ENCODE measurements at places on chromosomes 7 and 10.

DNA sequence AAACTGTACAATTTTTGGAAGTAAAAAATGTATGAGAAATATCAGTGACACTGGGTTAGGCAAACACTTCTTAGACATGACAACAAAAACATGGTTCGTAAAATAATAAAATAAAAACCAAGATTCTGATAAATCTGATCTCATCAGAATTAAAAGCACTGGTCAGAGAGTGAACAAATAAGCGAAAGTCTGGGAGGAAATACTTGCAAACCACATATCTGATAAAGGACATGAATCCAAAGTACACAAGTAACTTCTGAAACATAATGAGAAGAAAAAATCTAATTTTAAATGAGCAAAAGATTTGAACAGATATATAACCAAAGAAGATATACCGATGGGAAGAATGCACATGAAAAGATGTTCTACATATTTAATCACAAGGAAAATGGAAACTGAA, 91.5 kb downstream of the RTKN2 start:
- peaks cover 48% of the 10 kb centered on the region for H3K36me3 ChIP-seq
- H3K4me3 ChIP-seq: no peak overlapping the region
- no peaks in the 10 kb centered on the region for H3K27me3 ChIP-seq
- DNase-seq: no peak
- no peak overlapping the region for H3K27ac ChIP-seq
- peaks cover 36% of the 10 kb centered on the region for H3K4me1 ChIP-seq

- H3K36me3 ChIP-seq: no peaks in the 10 kb centered on the region
- H3K4me3 ChIP-seq: no peak overlapping the region
- no peak overlapping the region for H3K27ac ChIP-seq
Measured at GRCh38 chr7:17009007-17009719, 127.4 kb upstream of the AGR3 start.

DNA sequence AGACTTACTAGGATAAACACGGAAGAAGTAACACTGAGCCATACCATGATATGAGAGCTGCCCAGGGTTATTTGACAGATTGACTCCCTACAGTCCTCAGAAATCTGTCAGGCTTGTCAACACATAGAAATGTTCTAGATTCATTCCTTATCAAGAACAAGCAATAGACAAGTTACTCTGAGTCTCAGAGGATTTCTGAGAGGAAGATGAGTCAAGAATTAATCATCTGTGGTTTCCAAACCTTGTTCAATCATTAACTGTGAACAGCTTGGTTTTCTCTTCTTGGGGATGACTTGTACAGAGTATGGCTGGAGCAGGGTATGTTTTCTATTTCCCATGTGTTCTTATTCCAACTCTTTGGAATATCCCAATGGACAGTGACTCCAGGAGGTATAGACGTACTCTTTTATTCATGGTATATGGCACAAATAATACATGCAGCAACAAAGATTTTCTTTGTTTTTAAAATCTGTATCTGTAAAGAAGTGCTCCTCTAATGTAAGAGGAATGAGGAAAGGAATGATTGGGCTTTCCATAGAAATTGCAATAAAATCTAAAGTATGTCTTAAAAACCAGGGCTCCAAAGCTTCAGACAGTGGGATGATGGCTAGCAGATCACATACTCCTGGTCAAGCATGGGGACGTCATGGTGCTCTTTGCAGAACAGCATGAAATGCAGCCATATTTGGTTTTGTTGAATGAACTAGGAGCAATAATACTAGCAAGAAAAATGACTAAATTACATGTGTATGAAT, 11.9 kb upstream of the SFR1 start:
- peaks cover 12% of the 10 kb centered on the region for H3K4me1 ChIP-seq
- no peaks in the 10 kb centered on the region for H3K27me3 ChIP-seq
- no peak overlapping the region for H3K27ac ChIP-seq
- no peaks in the 10 kb centered on the region for H3K36me3 ChIP-seq
- no peak overlapping the region for H3K4me3 ChIP-seq

DNA sequence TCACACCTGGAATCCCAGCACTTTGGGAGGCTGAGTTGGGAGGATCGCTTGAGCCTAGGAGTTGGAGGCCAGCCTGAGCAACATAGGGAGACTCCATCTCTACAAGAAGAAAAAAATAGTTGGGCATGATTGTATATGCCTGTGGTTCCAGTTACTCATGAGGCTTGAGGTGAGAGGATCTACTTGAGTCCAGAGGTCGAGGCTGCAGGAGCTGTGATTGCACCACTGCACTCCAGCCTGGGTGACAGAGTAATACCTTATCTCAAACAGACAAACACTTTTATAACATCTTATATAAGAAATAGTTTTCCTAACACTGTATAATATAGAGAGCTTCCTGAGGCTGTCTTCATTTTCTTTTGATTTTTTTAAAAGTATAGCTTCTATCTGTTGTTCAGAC, 448.4 kb upstream of the COBL start:
- H3K4me1 ChIP-seq: no peaks in the 10 kb centered on the region
- no peak for DNase-seq
- no peaks in the 10 kb centered on the region for H3K36me3 ChIP-seq
- no peak overlapping the region for H3K27ac ChIP-seq
- no peaks in the 10 kb centered on the region for H3K27me3 ChIP-seq
- H3K4me3 ChIP-seq: no peak overlapping the region

DNA sequence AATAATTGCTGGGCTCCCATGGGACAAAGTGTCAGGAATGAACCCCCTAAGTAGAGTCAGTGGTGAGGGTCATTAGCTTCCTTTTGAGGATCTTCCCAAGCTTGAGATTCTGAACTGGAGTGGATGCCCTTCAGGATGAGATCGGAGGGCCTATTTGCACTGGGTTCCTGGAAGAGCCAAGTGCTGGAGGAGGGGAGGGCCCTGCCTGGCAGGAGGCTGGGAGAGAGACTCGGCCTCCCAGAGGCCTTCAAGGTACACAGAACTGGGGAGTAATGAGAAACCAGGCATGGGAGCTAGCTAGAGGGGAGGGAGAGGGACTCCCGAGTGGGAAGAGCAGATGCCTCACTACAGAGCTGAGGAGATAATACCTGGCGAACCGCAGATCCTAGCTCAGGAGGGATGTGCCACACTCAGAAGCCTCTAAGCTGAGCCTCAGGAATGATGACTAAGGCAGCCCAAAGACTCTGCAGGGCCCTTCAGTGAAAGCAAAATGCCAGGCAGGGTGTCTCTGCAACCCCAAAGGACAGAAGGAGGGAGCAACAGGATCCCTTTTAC, 9.4 kb downstream of the PDAP1 start:
- no peak overlapping the region for H3K4me3 ChIP-seq
- H3K36me3 ChIP-seq: peaks cover 53% of the 10 kb centered on the region
- DNase-seq: no peak
- H3K4me1 ChIP-seq: peaks cover 18% of the 10 kb centered on the region

GRCh38 chr10:128310971-128311658, 184.9 kb upstream of the MKI67 start:
- H3K27me3 ChIP-seq: no peaks in the 10 kb centered on the region
- no peaks in the 10 kb centered on the region for H3K4me1 ChIP-seq
- H3K4me3 ChIP-seq: no peak overlapping the region
- no peaks in the 10 kb centered on the region for H3K36me3 ChIP-seq

DNA sequence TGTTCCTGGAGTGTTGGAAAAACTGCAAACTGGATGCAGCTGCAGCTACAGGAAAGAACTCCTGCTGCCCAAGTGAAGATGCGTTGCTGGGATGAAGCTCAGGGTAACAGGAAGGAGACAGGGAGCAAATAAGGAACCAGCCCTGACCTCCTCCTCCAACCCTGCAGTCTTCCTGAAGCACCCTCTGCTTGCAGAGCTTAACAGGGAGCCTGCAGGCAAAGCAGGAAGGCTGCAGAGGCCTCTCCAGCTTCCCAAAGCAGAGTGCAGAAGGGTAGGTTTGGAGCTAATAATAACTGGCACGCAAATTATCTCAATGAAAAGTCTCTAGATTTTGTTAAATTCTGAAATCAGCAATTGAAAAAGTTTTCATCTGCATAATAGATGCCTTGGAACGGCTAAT, 92.5 kb downstream of the SORCS1 start:
- no peak for DNase-seq
- no peaks in the 10 kb centered on the region for H3K36me3 ChIP-seq
- no peak overlapping the region for H3K4me3 ChIP-seq
- H3K4me1 ChIP-seq: no peaks in the 10 kb centered on the region
- no peak overlapping the region for H3K27ac ChIP-seq

DNA sequence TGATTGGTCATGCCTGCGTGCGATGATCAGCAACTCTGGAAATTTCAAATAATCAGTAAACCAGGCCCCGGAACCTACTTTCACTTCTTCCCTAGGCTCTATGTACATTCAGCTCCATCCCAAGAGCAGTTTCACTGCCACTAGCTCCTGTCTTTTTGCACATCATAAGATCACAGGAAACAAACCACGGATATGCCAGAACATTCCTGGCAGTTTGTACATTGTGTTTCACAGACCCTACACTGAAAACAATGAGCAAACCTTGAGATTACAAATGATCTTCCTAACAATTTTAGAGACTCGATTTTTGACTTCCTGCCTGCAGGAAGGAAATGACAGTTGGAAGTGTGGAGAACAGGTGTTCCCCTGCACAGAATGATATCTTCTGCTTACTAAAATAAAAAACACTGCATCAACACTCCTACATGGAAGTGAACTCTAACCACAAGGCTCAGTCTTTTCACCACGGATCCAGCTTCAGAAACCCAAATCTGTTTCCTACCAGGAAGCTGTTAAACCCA, 7.6 kb upstream of the TMEM236 start:
- DNase-seq: no peak
- H3K36me3 ChIP-seq: no peaks in the 10 kb centered on the region
- no peaks in the 10 kb centered on the region for H3K27me3 ChIP-seq
- no peak overlapping the region for H3K4me3 ChIP-seq
- H3K4me1 ChIP-seq: peaks cover 9% of the 10 kb centered on the region
- no peak overlapping the region for H3K27ac ChIP-seq

DNA sequence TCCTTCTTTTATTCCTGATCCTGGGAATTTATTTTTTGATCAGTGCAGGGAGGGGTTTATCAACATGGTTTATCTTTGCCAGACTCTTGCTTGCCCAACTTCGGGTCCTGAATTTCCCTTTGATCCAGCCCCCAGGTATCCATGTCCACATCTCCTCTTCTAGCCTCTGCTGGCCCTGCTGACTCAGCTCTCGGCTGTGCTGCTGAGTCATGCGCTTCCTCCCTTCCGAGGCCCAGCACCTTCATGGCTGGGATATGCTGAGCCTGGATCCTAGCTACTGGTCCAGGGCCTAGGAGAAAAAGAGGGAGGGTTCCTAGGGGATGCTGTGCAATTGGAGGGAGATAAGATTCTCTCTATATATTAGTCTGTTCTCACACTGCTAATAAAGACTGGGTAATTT, 380.7 kb upstream of the SHH start:
- H3K27me3 ChIP-seq: no peaks in the 10 kb centered on the region
- no peak for DNase-seq
- no peak overlapping the region for H3K4me3 ChIP-seq
- H3K4me1 ChIP-seq: no peaks in the 10 kb centered on the region
- H3K27ac ChIP-seq: no peak overlapping the region

DNA sequence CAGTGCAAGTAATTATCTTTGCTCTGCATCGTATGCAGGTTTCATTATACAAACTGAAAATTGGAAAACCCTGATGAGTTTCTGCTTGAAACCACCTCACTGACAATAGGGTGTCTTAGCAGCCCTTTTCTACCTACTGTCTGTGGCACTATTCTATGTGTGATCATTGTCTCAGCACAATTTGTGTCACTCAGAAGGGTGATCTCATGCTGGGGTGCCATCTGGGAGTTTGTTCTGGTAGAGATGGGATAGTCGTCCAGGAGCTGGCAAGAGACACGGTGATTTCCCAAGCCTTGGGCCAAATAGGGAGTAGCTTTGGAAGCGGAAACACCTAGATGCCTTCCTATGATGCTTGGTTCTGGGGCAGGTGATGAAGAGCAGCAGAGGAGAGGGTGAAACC, 186.3 kb downstream of the FRMD4A start:
- H3K4me3 ChIP-seq: no peak overlapping the region
- no peaks in the 10 kb centered on the region for H3K4me1 ChIP-seq
- H3K36me3 ChIP-seq: no peaks in the 10 kb centered on the region
- no peak overlapping the region for H3K27ac ChIP-seq
- no peak for DNase-seq
- peaks cover 31% of the 10 kb centered on the region for H3K27me3 ChIP-seq

- no peak overlapping the region for H3K27ac ChIP-seq
- no peak overlapping the region for H3K4me3 ChIP-seq
- no peaks in the 10 kb centered on the region for H3K36me3 ChIP-seq
- peaks cover 41% of the 10 kb centered on the region for H3K27me3 ChIP-seq
- DNase-seq: no peak
Measured at GRCh38 chr7:156652886-156653568, 12.5 kb downstream of the RNF32 start.

GRCh38 chr7:29422829-29423228, 140.8 kb upstream of the PRR15 start:
- H3K36me3 ChIP-seq: no peaks in the 10 kb centered on the region
- H3K27ac ChIP-seq: no peak overlapping the region
- H3K4me1 ChIP-seq: no peaks in the 10 kb centered on the region
- no peak for DNase-seq
- H3K27me3 ChIP-seq: no peaks in the 10 kb centered on the region

GRCh38 chr7:13850185-13850752, 139.2 kb downstream of the ETV1 start:
- no peak overlapping the region for H3K4me3 ChIP-seq
- H3K36me3 ChIP-seq: no peaks in the 10 kb centered on the region
- no peaks in the 10 kb centered on the region for H3K27me3 ChIP-seq

DNA sequence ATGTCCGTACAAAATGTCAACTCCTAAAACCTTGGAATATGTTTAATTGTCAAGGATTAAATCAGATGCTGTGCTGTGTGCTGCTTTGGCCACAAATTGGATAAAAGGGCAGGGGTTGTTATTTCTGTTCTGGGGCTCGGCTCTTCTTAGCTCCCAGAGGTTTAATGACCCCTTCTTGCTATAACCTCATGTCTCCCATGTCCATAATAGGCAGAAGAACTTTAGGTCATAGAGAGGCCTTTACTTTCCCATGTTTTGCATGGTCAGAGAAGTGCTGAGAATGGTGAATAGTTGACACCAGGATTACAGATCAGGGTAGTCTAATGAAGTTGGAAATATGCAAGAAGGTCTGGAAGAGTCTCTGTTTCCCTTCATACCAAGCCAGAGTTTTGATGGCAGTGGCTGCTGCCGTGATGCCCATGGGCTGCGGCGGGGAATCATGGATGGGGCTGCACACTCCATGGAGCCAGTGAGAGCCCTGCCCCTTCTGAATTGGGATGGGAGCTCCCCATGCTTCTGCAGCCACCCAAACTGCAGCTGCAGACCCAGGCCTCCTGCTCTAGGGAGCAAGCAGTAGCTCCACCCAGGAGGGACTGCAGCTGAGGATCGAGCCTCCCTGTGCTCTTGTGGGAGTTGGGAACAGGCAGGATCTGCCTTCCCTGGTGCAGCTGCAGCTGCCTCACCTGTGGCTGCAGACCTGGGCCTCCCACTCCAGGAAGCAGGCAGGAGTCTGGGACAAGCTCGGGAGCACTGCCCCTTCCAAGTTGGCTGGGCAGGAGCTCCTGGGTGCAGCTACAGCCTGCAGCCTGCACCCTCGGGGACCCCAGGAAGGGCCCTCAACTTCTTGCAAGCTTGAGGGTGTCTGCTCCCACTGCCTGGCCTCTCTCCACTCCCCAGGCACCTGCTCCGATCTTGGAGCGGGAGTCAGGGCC, 23.1 kb upstream of the STEAP4 start:
- H3K4me1 ChIP-seq: peaks cover under 1% of the 10 kb centered on the region
- H3K27ac ChIP-seq: no peak overlapping the region
- peaks cover 2% of the 10 kb centered on the region for H3K27me3 ChIP-seq
- DNase-seq: no peak
- no peaks in the 10 kb centered on the region for H3K36me3 ChIP-seq
